ENCODE measurements at places on chromosomes 3 and 15.

DNA sequence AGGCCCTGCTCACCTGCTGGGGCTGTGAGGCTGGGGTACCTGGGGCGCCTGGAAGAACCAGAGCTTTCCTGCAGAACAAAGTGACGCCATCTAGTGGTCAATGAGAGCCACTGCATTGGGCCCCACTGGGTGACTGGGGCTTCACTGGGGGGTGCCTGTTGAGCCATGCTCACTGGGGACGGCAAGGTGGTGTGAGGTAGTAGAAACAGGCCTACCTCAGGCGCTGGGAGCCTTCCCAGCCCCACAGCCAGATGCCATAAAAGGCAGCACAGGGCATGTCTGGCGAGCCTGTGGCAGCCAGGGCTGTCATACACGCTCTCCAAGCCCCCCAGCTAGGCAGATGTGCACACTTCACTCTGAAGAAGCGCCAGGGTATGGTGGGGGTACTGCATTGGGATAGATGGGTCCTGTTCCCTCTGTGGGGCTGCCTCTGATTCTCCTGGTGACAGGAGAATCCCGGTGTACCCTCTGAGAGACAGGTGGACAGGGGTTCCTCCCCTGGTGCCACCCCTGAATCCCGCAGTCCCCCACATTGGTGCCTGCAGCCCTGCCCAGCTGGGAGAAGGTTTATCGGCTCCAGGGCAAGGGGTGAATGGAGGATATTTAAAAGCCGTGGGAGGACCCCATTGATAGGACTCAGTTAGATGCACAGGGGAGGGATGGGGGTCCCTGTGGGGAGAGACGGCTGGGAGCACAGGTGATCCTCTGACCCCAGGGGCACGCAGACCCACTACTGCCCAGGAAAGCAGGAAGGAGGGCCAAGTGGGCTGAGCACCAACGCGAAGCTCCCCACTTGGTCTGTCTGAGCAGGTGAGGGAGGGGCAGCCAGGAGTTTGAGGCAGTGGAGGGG lies 178.8 kb downstream of the NSMCE3 start:
- no peak for DNase-seq

DNA sequence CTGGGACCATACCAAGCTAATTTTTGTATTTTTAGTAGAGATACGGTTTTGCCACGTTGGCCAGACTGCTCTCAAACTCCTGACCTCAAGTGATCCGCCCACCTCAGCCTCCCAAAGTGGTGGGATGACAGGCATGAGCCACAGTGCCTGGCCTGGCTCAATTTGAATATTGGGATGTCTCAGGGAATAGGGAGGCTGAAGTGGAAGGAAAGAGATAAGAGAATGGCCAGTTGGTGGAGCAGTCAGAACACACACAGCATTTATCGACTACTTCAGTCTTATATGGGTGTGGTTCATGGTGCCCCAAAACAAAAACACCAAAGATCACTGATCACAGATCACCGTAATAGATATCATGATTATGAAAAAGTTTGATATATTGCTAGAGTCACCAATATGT lies 144.4 kb downstream of the GMNC start:
- no peak for DNase-seq

- DNase-seq: no peak
These were observed 35.6 kb upstream of the LDHAL6B start for GRCh38 chr15:59171067-59171397.

- DNase-seq: no peak
These were observed 465.3 kb upstream of the CBLB start for GRCh38 chr3:106333911-106334618.

- DNase-seq: no peak
These were observed 640.5 kb downstream of the ZPLD1 start for GRCh38 chr3:103075282-103075681.

DNA sequence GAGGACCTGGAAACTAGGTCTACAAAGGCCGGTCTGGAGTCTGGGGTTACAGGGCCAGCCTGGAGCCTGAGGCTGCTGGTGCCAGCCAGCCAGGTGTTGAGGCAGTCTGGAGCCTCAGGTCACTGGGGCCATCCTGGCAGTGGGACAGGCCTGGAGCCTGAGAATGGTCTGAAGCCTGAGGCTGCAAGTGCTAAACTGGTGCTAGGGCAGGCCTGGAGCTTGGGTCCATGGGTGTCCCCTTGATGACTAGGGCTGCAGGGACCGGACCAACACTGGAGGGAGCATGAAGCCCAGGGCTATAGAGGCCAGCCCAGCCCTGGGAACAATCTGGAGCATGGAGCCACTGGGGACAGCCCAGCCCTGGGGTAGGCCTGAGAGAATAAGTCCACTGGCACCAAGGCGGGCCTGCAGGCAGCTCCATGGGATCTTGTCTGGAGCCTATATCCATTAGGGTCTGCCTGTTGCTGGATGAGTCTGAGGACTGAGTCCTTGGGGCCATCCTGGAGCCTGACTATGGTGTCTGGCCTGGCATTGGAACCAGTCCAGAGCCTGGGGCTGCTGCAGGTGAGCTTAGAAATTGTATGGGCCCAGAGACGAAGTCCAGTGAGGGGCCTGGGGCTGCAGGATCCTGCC lies 101.9 kb downstream of the GLDN start:
- no peak for DNase-seq

GRCh38 chr3:174440253-174440701 lies 418.9 kb upstream of the NAALADL2 start:
- DNase-seq: no peak

- DNase-seq: no peak
These were observed 131.6 kb upstream of the MITF start for GRCh38 chr3:69607466-69608305.

All from T47D (cell line).